ENCODE measurements at places on chromosomes 11 and 22.

DNA sequence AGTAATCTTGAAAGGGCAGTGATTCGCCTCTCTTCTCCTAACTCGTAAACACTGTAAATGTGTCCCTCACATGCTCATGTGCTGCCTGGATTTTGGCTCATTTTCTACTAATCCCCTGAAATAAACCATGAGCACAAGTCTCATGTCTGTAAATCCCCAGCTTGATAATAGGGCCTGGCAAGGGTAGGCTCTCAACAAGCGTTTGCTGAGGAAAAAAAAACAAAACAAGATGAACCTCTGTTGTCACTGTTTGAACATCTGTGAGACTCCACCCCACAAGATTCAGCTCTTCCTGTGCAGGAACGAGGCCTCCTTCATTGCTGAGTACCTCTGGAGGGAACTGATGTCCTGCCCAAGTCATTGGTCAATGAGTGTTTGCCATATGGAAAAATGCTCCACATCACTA, 4.5 kb upstream of the CYB5R2 start:
- DNase-seq, result no peak

DNA sequence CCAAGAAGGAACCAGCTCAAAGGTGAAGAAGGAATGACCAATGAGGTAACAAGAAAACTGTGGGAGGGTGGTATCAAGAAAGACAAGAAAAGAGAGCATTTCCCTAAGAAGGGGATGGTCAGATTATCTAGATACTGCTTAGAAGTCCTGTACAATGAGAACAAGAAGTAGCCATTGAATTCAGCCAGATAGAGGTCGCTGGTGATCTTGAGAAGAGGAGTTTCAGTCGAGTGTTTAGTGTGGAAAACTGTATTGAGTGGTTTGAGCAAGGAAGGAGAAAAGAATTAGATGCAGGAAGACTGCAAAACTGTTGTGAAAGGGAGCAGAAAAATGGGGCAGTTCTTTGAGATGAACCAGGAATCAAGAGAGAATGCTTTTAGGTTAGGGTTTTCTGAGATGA, 74.6 kb upstream of the FAT3 start:
- DNase-seq, result peak; percentile 9

GRCh38 chr11:79291948-79292347, 148.9 kb downstream of the TENM4 start:
- no peak for DNase-seq

GRCh38 chr11:12376259-12377081, 901 bp upstream of the PARVA start:
- DNase-seq, result peak; percentile 74

DNA sequence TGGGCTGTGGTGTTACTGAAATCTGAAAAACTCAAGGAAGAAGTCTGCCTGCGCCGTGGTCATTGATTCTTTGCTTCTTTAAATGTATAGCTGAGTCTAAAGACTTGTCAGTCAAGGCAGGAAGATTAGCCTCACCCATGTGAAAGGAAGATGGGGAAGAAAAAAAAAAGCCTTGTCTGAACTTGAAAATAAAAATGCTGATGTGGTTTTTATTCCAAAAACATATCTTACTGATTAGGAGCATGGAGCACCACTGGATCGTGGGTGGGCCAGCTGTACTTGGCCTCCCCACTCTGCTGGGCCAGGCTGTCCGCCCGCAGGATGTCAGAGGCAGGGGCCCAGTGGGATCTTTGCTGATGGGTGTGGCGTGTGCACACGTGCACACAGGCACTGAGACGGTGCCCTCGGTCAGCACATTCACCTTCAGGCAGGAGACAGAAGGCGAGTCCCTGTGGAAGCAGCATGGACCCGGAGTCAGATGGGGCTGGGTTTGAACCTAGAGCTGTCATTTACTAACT, 111.9 kb downstream of the WNT7B start:
- DNase-seq, result no peak

DNA sequence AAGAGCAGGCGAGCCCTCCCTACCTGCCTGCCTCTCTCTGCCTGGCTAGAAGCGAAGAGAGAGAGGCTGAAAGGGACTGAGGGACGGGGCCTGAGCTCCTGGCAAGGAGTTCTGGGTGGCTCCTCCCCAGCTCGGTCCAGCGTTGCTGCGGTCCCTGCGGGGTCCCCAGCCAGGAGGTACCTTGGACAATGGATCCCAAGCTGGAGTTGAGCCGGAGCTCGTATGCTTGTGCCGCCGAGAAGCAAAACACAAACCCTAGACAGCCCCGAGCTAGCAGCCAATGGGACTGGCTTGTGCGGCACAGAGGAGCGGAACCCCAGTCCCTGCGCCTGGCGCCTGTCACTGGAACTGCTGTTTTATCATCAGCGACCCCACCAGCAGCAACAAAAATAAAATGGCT, 18.3 kb downstream of the SLC25A18 start:
- no peak for DNase-seq

- DNase-seq, result no peak
Observed at GRCh38 chr11:64490562-64491216, 100.3 kb upstream of the SLC22A12 start.

DNA sequence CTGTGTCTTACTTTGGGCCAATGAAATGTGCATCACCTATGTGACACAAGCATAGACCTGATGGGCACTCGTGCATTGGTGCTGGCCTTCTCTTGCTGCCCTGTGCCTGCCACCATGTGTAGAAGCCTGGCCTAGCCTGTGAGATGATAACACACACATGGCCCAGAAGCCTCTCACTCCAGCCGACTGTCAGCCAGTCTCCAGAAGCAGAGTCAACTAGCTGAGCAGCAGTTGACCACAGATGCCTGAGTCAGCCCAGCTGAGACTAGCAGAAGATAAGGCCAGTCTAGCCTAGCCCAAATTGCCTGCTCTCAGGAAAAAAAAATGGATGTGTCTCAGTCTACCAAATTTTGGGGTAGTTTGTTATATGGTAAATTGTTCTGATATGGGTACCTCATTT, 46.2 kb downstream of the CSNK2A3 start:
- DNase-seq, result no peak

GRCh38 chr11:1504138-1504537, 17.6 kb upstream of the MOB2 start:
- DNase-seq, result no peak

GRCh38 chr11:46676436-46677158, 23.8 kb downstream of the ARHGAP1 start:
- no peak for DNase-seq

DNA sequence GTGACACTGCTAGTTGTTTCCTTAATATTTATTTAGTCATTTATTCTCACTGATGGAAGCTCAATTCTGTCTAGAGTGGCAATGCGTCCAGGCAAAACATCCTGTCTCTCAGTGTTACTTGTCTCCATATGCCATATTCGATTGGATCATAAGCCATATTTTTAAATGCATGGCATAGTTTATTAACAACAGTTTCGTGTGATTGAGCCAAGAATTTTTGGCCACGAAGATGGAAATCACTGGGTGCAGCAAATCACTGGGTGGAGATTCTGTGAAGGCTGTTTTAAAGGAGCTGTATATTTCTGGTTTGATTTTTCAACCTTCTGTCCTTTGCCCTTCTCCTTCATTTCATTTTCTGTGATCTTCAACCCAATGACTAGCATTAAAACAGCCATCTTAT, 205.2 kb downstream of the JRKL start:
- no peak for DNase-seq

- no peak for DNase-seq
Observed at GRCh38 chr22:21445437-21446127, 21.6 kb upstream of the TMEM191C start.

GRCh38 chr22:26949193-26949592, 291.8 kb downstream of the MIAT start:
- no peak for DNase-seq

GRCh38 chr11:116312570-116313391, 460.0 kb downstream of the BUD13 start:
- DNase-seq, result peak; percentile 29

GRCh38 chr11:130473795-130474377, 25.4 kb downstream of the ADAMTS15 start:
- no peak for DNase-seq

GRCh38 chr11:72574548-72575460, 99.4 kb downstream of the PDE2A start:
- DNase-seq, result no peak

DNA sequence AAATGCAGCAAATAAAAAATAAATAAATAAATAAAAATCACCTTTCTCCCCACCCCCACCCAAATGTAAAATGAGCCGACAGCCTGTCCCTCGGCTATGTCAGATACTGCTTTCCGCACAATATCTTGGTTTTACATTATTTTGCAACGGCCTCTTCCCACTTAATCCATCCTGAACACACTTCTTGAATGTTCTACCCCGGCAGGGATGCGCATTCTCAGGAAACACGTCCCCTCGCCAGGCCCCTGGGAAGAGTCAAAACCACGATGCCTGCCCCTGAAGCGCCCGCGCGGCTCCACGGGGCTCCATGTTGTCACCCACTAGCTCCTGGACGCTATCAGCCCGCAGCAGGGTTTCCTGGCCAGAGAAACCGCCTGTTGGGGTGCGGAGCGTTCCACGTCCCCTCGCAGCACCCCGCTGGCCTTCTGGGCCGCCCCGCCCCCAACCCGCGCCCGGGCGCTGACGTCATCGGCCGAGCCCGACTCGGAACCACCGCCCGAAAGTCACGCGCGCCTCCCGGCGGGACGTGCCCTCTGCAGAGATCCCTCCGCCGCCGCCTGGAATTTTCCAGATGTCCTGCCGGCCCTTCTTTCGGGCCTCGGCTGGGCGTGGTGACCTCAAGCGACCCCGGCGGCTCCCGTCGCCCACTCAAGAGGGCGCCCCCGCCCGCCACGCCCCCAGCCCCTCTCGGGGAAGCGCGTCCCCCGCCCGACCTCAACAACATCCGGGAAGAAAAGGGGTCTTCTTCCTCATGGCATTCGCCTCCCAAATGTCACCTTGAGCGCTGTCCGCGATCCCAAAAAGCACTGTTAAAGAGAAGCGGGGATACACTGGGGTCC, 585 bp upstream of the NEAT1 start:
- DNase-seq, result peak; percentile 98

DNA sequence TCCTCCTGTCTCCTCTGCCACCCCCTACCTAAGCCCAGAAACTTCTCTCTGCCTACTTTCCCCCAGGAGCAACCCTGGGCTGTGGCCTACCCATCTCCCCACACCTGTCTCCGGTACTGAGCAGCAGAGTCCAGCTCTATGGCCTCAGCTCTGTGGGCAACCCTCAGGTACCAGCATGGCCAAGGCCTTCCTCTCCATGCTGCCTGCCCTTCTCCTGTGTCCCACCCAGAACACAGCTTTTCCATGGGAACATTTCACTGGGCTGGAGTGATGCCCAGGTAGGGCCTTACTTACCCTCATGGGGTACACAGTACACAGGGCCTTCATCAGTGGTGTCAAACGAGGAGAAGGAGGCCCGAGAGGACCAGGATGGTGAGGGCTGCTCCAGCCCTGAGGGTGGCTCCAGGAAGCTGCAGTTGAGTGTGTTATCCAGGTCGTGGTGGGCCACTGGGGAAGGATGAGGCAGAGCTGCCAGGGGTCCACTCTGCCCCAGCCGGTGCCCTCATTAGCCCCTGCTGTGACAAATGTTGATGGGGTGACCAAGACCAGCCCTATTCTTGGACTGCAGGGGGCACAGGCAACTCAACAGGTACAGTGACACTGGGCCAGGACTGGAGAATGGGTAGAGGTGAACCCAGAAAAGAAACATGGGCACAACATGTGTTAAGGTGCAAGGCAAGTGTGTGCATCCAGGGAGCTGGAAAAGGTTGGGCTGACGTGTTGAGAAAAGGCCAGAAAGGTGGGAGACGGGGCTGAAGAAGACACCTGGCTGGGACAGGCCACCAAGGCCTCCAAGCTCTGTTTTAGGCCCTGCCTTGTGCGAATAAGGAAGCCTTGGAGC, 10.3 kb downstream of the SCARF2 start:
- no peak for DNase-seq

DNA sequence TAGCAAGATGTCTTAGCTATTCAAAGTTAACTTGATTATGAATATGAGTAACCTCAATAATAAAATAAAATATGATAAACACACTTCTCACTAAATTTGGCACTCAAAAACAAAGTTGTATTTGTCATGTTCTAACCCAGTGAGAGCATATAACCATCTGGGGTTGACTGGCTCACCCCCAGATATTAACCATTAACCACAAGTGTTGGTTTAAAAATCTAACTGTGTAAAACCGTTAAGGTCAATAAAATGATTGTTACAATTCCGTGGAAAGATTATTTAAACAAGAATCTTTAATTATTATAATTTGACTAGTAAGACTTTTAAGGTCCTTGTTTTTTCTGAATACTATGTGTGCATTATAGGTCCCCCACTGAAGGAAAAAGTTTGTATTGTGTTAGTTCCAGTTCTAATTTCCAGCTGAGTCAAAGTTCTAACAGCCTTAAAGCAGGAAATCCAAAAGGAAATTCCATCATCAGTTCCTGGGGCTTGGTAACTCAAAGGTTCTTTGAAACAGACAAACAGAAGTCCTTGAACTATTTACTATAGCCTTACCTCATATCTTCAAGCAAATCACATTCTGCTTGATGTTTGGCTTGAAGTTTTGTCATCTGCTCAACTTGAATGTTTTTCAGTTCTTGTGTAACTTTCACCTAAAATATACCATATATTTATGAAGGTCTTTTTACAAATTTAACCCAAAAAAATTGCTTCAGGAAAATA, 2.5 kb downstream of the FCHSD2 start:
- peak; percentile 66 for DNase-seq

- no peak for DNase-seq
Observed at GRCh38 chr22:22952531-22953280, 65.1 kb downstream of the IGLL5 start.

GRCh38 chr22:17911312-17911705, 113.1 kb downstream of the MICAL3 start:
- DNase-seq, result no peak

DNA sequence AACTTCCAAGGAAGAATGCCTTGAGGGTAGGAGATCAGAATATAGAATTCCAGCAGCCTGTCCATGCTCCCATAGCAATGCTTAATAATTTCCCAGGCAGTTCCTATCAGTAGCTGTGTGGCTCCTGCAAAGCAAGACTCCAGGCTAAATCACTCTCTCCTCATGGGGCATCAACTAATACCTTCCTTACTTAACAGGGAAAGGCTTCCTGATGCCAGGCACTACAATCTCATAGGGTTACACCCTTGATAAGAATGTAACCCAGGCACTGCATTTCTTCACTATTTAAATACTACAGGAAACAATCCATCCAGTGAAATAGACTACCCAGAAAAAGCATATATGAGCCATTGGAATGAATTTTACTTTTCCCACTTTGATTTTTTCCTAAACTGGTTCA, 615.0 kb upstream of the ARHGAP42 start:
- no peak for DNase-seq

DNA sequence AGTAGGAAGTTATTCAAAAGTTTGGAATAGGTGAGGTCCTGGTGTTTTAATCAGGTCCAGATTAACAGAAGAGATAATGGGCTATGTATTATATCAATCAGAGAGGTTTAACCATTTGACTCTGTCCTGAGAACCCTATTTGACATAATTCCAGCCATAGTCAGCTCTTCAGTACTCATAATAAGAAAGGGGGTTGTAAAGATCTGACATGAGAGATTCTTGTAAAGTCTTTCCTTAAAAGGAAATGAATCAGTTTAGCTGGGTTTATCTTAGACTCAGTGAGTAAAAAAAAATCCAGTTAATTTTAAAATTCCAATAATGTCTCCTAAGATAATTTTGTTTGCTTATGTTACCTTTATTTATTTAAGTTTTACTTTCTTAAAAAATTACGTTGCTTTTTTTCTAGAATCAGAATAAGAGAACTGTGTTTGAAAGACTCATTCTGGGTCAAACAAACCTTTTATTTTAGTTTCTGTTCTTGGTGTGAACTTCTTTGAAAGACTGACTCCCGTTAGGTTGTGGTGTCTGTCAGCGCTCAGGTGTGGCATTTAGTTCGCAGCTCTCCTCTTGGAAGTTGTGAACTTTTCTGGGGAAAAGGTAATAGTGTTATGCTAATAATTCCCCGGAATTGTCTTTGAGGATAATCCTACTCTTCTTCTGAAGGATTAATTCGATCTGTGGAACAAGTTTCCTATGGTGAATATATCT, 20.5 kb downstream of the NUCB2 start:
- DNase-seq, result no peak
